ENCODE measurements at places on chromosomes 7 and 10.
A peak's percentile ranks its signal among the peaks of the same experiment; 100 is the strongest.

- no peak for DNase-seq
Observed at GRCh38 chr7:46131916-46132795, 211.1 kb upstream of the IGFBP3 start.

GRCh38 chr7:100967292-100967863 lies 2.0 kb upstream of the MUC12 start:
- peak; percentile 37 for DNase-seq

GRCh38 chr7:158442260-158442659 lies 145.4 kb downstream of the PTPRN2 start:
- DNase-seq, result no peak

GRCh38 chr10:12597788-12598765 lies 248.7 kb downstream of the CAMK1D start:
- no peak for DNase-seq

- DNase-seq, result no peak
Observed at GRCh38 chr7:4136501-4137110, 545.5 kb upstream of the FOXK1 start.

DNA sequence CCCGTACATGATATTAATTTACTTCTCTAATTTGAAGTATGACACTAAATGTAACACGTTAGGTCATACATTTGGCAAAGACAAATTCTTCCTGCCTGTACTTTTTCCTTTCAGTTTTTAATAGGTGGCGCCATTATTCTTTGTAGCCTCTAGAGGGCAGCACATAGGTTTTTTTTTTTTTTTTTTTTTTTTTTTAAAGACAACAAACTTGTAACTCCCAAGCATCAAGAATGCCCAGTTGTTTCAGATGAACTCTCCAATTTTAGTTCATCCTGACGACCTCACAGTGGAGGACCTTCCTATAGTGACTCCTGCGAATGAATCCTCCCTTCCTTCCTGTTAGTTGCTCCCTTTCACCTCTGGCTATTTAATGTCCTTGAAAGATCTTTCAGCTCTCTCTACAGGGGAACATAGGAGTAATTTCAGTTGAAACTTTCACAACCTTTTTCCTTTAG lies 139.3 kb upstream of the HDAC9 start:
- no peak for DNase-seq

DNA sequence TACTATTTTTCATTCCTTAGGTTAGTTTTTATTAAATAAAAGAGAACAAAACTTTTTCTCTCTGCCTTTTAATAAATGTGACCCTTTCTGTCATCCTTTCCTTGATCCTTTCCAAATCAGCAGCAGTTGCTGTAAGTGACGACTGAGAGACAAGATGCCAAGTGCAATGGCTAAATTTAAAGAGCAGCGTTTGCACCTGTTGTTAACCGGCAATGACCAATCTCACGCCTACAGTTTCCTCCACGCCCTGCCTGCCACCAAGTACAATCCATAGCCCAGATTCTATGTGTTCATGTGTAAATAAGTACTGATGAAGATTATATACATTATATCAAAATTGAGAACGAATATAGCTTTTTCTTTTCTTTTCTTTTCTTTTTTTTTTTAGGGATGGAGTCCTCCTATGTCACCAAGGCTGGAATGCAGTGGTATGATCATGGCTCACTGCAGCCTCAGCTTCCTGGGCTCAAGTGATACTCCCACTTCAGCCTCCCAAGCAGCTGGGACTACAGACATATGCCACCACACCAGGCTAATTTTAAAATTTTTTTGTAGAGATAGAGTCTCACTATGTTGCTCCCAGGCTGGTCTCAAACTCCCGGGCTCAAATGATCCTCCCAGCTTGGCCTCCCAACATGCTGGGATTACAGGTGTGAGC lies 6.5 kb upstream of the MCU start:
- DNase-seq, result no peak

DNA sequence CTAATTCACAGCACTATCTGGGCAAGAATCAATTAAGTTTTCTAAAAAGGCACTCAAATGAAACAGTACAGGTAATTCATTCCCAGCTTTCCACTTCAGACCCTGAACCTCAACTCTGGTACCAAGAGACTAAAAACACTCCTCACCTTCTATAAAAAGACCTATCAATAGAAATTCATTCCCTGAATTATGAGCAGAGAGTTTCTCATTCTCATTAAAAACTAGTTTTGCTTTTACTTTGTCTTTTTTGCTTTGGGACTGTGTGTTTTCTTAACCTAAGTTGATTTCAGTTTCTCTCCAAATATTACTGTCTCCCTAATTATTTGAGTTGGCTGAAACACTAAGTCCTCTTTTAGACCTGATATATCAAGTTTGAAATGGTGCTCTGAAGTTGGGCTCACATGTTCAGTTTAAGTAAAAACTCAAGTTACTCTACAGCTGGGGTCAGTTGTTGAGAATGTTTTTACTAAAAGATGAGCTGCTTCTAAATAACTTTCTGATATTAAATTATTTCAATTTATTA lies 189.5 kb downstream of the JAZF1 start:
- DNase-seq, result no peak

DNA sequence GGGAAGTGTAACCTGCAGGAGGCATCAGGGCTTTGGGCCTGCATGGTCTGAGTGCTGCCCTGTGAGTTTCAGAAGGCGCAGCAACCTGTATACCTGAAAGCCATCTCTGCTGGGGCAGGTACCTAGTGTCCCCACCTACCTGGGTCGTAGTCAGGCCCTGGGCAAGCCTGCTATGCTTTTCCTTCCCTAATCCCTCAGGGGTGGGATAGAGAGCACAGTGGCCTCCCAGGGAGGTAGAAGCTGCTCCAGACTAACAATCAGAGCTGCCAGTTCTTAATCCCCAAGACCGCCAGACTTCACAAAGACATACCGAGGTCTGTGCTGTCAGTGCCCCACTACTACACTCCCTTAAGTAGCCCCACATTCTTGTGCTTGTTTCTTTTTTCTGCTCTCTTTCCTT lies 52.0 kb downstream of the PTEN start:
- DNase-seq, result no peak

- DNase-seq, result no peak
Observed at GRCh38 chr7:67788669-67789068, 792.0 kb downstream of the TYW1 start.

DNA sequence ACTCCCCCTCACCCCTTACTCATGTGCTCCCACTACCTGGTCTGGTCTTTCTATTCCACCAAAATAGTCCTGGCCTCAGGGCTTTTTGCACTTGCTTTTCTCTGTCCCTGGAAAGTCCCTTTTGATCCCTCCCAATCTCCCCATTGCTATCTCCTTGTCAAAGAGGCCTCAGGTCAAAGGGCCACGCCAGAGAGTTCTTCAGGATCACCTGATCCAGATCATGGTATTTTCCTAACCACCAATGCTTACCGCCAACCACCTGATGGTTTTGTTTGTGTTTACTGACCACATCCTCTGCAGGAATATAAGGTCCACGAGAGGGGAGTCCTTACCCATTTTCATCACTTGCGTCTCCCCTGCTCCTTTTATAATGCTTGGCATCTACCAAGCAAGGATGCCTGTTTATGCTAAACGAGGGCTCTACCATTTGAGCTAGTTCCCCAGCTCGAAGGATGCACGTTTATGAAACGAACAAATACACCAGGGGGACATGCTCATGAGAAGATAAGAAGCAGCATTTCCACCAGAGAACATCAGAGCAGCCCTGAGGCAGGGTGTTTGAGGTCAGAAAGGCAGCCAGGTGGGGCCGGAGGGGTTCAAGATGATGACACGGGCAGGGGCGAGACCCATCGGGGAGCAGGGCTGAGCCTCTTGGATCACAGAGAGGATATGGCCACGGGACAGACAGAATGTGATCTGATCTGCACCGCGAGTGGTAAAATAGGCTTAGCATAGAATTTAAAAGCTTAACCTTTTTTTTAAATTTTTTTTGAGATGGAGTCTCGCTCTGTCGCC lies 43.1 kb upstream of the FOXK1 start:
- no peak for DNase-seq

DNA sequence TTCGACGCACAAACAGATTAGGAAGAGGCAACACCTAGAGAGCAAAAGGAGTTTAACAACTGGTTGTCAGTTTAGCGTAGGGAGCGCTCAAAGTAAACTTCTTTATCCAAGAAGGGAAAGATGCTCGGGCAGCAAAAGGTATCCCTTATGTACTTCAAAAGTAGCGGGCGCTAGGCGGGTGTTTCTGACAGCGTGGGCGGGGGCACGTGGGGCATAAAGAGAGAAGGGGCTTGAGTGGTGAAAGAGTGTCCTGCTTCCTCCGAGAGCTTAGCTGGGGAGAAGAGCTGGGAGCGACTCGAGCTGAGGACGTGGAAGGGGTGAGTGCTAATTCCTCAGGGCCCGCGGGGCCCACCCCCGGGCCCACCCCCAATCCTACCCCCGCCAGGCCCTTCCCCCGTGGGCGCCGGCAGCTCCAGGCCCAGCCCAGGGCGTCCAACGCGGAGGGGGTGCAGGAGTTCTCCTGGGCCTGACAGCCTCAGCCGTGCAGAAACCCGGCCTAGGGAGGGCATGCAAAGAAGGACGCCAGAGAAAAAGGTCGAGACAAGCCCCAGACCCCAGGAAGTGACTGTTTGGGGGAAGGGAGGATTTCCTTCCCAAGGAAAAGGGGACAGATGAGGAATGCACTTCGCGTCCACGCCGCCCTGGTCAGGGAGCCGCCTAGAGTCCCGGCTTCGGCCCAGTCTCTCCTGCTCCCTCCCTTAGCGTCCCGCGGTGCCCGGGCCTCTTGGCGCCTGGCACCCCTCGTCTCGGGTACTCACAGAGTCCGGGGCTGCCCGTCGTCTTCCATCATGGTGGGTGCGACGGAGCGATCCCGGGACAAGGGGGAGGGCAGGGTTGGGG lies 868 bp downstream of the TIAL1 start:
- peak; percentile 71 for DNase-seq

DNA sequence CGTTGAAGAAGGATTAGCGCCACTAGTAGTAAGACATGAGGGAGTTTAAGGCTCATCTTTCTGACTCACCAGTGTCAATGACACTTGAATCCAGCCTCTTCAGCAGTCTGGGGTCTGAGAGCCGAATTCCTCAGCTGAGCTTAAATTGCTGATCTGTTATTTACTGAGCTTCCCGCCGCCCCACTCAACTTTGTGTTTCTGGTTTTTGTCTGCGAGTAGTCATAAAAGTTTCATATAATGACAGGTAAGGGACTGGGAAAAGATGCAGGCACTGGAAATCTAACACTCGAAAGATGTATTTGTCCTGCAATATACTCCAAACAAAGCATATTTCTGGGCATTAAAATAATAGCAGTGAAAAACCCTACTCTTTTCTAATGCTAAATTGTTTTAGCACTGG lies 51.2 kb upstream of the RELN start:
- no peak for DNase-seq

DNA sequence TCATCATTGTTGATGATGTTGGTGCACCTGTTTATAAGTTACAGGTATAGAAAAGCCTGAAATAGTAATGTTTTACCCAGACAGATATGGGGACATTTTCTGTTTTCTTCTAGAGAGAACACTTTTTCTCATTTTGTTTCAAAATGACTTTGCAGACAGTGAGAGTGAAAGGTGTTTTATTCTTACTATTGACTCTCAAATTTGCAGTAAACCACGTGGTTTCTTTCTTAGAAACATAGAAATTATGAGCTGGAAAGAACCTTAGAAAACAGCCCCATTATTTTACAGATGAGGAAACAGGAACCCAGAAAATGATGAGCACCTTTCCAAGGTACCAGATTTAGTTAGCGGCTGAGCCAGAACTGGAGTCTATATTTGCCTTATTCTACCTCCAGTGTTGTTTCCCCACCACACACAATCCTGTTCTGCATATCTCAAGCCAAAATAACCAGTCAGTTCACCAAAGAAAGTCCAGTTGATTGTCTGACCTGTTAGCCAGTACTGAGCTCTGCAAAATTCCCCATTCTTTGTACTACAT lies 138.9 kb upstream of the AHR start:
- no peak for DNase-seq

- DNase-seq, result no peak
Observed at GRCh38 chr10:110357252-110357780, 52.6 kb upstream of the SMNDC1 start.

GRCh38 chr7:29315122-29315891 lies 120.7 kb downstream of the CHN2 start:
- no peak for DNase-seq

GRCh38 chr7:44385434-44386138 lies 60.2 kb upstream of the CAMK2B start:
- DNase-seq, result no peak

DNA sequence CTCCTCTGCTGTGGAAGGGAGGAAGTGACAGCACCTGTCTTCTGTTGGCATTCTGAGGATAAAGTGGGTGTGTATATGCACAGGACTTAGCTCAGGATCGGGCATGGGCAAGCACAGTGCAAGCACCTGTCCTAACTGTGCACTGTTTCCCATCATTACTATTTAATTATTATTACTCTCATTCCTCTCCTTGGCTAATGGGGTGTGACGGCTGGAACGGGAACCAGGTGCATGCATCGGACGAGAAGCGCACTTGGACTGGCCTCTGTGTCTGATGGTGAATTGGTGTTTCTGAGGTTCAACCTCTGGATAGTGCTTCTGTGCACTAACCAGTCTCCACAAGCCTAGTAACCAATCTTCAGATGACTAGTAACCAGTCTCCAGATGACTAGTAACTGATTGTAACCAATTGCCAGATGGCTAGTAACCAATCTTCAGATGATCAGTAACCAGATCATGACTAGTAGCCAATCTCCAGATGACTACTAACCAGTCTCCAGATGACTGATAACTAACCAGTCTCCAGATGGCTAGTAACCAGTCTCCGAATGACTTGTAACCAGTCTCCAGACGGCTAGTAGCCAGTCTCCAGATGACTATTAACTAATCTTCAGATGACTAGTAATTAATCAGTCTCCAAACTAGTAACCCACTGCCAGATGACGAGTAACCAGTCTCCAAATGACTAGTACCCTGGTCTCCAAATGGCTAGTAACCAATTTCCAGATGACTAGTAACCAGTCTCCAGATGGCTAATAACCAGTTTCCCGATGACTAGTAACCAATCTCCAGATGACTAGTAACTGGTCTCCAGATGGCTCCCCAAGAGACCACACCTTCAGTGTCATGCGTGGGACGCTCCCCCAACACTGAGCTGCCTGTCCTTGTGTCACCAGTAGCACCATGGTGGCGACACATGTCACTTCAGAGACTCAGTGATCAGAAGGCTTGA lies 85.8 kb downstream of the PAXIP1 start:
- no peak for DNase-seq

- no peak for DNase-seq
Observed at GRCh38 chr10:120987359-120987758, 136.2 kb downstream of the WDR11 start.

DNA sequence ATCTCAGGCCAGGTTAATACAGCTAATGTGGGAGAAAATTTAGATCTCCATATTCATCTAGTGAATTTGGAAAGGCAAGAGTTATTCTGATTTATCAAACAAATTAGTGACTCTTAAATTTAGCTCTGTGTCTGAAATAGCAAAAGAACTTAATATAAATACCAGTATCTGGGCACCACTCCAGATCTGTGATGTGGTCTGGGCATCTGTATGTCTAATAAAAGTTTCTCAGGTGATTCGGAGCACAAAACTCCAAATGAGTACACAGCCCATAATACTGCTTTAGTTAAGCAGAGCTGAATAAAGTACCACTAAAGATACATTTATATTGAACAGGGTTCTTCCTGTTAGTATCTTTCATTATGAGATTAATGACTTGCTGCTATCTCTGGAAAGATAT lies 261.4 kb downstream of the BAMBI start:
- no peak for DNase-seq

All from Right ventricle myocardium inferior (tissue), 1 donor.